ENCODE measurements at places on chromosomes 5 and 9.

DNA sequence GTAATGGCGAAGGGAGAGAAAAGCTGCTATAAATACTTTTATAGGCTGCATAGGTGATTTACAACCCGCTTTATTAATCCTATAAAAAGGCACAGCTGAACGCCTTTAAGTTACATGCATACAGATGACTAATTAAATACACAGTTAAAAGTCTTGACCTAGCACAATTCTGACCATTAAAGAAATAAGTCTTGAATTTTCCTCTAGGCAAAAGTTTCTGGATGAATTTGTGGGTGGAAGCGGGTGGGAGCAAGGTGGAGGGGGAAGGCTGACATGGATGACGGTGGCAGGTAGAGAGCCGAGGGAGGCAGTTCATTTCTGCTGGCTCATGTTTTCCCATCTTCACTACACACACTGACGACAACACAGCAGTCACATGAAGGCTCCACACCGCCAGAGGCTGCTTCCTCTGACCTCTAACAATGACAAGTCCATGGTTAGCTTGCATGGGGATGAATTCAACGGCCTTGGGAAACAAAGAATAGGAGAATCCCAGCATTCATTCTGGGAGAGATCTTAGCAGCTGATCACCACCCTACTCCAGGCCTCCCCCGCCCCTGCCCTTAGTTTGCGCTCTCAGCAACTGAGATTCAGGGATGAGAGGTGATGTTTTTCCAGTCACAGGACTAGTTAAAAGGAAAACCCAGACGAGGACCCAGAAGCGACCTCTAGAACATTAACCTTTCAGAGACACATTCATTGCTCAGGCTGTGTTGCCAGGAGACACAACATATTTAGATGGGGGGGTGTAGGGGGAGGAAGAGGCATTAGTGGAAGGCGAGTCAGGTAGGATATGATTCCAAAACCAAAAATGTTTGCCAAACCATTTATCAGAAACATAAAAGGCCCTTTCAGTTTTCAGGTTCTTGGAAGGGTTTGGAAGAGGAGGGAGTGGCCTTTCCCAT, 329.3 kb downstream of the PIK3R1 start:
- DNase-seq: no peak

DNA sequence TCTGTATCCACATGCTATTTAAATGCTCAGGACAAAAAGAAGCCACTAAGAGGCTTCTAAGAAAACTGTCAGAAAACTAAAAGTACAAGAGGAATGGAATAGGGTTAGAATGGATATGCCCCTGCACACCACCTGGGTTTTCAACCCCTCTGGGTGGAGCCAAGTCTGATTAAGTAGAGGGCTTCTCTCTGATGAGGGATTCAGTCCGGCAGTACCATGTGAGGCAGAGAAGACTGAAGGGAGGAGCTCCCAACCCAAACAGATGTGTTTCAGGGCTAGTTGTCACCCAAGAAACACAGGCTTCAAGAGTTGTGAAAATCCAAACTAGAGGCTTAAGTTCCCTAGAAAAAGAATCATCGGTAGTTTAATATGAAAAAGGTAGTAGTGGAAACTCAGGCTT, 12.5 kb downstream of the NREP start:
- no peak for DNase-seq

- DNase-seq: no peak
These were observed 79.8 kb upstream of the SPATA31D4 start for GRCh38 chr9:81848472-81848871.

- no peak for DNase-seq
These were observed 184.5 kb downstream of the PDZD2 start for GRCh38 chr5:31823472-31823871.

DNA sequence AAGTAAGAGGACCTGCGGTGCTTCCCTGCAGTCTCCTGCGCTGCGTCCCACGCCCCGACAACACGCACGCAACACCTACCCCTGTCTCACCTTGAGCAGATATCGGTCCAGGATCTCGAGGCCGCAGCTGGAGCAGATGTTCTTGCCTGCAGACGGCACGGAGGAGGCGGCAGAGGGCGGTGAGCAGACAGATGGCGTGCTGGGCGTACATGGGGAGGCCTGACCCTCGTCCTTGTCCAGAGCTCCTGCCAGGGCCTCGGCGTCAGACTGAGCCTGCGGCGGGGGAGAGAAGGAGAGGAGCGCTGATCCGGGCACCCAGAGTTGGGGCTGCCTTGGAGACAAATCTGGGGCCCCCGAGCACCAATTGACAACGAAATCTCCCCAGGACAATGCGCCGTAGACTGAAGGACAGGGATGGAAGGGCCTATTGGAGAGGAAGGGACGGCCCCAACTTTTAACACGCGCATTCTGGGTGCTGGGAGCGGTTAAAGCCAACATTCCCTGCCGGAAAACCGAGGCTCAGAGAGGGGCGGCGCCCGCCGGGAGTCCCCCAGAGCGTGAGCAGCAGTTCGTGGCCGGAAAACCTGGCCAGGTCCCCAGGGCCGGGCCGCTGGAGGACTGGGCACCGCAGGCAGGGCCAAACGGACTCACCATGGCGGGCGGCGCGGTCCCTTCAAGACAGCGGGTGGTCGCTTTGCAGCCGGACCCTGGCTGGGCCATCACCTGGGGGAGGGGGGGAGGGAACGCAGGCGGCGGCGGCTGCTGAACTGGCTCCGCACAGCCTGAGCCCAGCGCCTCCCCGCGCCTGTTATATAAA, 1.8 kb downstream of the LHX6 start:
- no peak for DNase-seq

DNA sequence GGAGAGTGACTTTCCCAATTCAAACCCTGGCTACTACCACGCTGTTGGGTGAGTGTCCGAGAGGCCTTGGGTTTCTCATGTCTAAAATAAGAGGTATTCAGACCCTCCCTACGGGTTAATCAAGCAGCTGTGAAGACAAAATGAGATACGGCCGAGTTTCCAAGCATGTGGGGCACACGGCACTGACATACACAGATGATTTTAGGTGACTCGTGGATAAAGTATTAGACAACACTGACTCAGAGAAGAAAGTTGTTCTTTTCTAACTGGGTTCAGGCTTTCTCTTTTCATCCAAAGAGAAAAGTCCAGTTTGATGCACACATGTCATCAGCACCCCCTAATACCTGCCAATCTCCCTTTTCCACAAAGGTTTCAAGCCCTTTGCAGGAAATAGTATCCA, 15.6 kb downstream of the FOXI1 start:
- no peak for DNase-seq

- DNase-seq: no peak
These were observed 215.8 kb downstream of the MELK start for GRCh38 chr9:36788534-36788933.

DNA sequence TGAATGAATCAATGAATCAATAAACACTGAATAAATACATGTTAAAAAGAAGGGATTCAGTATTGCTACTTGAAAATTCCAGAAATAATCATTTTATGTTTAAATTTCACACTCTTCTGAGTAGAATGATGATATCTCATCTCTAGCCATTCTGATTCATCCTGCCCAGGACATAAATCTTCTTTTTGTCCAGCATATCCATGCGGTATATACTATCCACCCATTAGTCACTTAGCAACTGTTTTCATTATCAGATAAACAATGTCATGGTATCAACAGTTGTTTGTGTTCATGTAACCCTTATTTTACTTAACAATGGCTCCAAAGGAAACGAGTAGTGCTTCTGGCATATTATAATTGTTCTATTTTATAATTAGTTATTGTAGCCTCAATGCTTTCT, 432.4 kb upstream of the SMC2 start:
- no peak for DNase-seq

DNA sequence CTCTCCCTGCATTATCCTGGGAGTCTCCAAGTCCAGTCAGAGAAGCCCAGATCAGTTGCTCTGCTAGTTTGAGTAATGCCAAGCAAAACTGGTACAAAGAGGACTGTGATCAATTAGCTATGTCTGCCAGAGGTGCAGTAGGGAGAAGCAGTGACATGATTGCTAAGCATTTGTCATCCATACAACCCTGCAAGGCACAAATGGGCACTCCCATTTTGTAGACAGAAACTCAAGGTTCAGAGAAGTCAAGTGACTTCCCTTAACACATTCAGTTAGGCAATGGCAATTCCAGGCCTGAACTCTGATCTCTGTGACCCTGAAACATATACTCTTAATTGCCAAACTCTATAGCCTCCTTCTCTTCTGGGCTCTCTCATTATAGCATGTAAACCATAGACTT, 34.0 kb downstream of the NDST1 start:
- no peak for DNase-seq

GRCh38 chr5:170306381-170306831, 8.8 kb upstream of the LCP2 start:
- no peak for DNase-seq

DNA sequence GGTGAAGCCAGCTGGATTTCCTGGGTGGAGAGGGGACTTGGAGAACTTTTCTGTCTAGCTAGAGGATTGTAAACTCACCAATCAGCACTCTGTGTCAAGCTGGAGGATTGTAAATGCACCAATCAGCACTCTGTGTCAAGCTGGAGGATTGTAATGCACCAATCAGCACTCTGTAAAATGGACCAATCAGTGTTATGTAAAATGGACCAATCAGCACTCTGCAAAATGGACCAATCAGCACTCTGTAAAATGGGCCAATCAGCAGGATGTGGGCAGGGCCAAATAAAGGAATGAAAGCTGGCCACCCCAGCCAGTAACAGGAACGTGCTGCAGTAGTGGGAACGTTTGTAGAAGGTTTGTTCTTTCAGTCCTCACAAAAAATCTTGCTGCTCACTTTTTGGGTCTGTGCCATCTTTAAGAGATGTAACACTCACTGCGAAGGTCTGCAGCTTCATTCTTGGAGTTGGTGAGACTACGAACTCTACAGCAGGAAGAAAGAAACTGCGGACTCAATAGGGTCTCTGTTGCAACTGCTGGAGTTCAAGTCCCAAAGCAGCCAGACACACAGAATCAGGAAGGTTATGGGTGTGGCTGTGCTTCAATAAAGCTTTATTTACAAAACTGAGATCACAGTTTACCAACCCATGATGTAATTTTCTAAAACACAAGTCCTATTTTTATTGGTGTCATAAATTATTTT, 145.7 kb upstream of the ERCC6L2 start:
- no peak for DNase-seq

- DNase-seq: no peak
These were observed 118.4 kb downstream of the CTNND2 start for GRCh38 chr5:11785771-11786352.

DNA sequence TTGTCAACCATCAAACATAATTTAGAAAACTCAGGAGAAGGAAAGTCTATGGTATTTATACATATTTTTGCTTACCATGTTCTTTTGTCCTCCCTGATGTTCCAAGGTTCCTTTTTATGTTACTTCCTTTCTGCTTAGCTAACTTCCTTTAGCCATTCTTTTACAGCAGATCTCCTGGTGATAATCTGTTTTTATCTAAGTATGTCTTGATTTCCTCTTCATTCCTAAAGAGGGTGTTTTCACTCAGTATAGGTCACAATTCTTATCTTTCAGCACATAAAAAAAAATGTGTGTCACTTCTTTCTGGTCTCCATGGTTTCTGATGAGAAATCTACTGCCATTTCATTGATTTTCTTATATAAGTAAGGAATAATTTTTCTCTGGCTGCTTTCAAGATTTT, 384.4 kb upstream of the PDE4D start:
- DNase-seq: no peak

GRCh38 chr5:96037128-96037527, 75.5 kb upstream of the ELL2 start:
- DNase-seq: no peak

DNA sequence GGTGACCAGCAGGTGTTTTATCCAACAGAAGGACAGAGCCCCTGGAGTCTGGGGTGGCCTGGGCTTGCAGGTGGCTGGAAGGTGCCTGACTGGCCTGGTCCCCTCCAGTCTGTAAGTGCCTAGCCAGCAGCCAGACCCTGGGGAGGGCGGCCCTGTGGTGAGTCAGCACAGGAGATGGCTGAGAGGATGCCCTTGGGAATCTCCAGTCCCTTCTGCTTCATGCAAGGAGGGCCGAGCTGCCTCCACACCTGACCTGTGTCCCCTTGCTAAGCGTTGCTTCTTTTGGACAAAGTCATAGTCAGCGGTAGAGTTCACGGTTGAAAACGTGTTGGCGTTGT, 20.2 kb downstream of the OBP2B start:
- no peak for DNase-seq

GRCh38 chr5:134906811-134907210, 1.9 kb downstream of the PCBD2 start:
- DNase-seq: no peak

- DNase-seq: no peak
These were observed 19.0 kb downstream of the C9orf152 start for GRCh38 chr9:110188991-110189390.

DNA sequence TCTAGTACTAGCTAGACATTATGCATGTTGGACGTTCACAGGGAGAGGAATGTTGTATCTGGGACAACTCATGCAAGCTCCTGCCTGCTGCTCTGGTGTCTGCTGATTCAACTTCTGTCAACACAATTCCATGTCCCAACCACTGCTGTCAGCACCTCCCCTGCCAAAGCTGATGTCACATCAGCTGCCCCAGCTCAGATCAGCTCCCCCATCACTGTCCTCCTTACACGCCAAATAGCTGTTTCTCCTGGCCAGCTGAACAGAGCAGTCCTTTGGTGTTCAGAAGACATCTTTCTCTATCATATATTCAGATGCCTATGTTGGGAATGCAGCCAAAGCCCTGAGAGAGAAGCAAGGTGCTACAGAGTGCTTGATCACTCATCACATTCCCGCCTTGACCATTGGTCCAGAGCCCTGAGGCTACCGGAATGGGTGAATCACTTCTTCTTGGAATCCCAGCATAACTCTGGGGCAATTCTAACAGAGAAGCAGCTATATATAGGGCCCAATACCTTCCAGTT, 223.3 kb downstream of the SEC61B start:
- DNase-seq: no peak

GRCh38 chr5:1916041-1917001, 33.6 kb upstream of the IRX4 start:
- DNase-seq: no peak

DNA sequence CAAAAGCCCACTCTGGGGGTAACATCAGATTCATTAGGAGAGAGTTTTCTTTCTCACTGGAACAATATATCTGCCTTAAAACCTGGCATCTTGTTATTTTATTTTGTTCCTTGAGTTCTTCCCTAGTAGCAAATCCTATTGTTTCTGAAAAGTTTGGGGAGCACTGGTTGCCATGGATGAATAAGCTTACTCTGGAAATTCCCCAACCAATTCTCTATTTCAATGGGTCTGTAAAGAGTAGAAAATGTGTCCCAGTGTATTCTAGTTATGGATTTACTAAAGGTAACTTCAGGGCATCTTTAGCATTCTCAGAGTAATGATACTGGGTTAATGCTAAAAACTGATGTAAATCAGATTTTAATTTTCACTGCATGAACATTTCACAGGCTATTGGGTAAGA, 94.2 kb upstream of the S1PR3 start:
- no peak for DNase-seq

All from activated CD8-positive, alpha-beta memory T cell treated with anti-CD3 and anti-CD28 coated beads for 1 hour (primary cell).